ENCODE measurements at places on chromosomes 3 and 15. TPM values are rescaled to one million over a fixed set of nuclear protein-coding genes. Genes with fewer than 3 reads are reported as not detected.

The C2CD4A gene
- total RNA-seq, result 1.0 TPM

The LMAN1L gene
- total RNA-seq, result 0.55 TPM

The ANKRD63 gene
- total RNA-seq, result not detected

The SLC2A2 gene
- total RNA-seq, result not detected

The KCTD6 gene
- total RNA-seq, result 9.6 TPM

The CCR4 gene
- 131 TPM for total RNA-seq

The IFT122 gene
- total RNA-seq, result 8.9 TPM

The CCR1 gene
- total RNA-seq, result 1.2 TPM

The CLDN18 gene
- 0.13 TPM for total RNA-seq

The C3orf38 gene
- 18.3 TPM for total RNA-seq

The P2RY1 gene
- 0.30 TPM for total RNA-seq

The AMOTL2 gene
- total RNA-seq, result 0.16 TPM

The MYL3 gene
- not detected for total RNA-seq

The ACAP2 gene
- total RNA-seq, result 30.0 TPM

The DNASE1L3 gene
- total RNA-seq, result not detected

DNA sequence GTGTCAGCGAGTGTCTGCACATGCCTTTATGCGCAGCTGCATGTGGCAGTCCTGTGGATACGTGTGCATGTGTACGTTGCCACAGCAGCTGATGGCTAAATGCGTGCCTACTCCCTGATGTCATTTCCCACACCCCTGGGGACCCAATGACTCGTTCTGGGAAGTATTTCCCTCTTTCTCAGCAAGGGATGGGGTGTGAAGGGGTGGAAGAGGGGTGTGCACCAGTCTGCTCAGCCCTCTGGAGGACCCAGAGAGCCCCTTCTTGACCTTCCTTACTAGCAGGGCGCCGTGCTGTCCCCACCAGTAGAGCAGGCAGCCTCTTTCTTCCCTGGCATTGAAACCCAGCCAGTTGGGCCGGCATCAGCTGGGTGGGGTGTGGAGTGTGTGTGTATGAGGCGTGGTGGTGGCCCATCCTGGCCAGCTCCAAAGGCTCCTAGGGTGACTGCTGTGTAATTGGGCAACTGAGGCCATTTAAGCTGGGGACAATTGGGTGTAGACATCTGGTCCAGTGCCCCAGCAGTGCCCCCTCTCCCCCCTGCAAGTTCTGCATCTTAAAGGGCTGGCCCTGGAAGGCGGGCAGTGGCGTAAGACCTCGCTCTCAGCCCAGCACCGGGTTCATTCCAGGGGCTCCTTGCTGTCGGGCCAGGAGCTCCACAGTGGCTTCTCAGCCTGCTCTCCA, 19.2 kb downstream of the SNX33 start:
- DNase-seq, result no peak

- DNase-seq, result no peak
Measured at GRCh38 chr15:61070111-61070901, 158.8 kb downstream of the RORA start.

DNA sequence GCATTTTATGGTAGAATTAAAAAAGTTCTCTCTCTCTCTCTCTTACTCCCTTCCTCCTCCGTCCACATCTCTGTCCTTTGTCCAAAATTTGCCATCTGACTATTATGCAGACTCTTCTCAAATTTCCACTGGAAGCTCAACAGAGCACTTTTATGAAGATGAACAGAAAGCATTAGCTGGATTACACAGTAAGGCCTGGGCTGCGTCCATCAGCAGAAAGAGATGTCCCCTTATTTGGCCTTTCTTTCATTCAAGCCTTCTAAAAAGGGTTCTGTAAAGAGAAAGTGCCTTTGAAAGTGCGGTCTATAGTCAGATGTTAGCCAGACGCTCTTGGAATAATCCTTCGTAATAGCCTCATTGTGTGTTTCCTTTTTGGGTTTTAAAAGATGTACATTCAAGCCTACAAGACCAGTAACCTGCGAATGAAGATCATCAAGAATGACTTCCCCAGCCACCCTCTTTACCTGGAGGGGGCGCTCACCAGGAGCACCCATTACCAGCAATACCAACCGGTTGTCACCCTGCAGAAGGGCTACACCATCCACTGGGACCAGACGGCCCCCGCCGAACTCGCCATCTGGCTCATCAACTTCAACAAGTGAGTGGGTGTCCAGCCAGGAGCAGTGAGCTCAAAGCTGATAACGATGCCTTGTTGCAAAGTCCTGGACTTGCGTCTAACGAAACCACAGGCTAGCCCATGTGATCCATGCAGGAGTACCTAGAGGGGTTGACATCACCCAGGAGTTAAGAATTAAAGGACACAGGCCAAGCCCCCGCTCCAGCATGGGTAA, 53.1 kb downstream of the MESD start:
- no peak for DNase-seq

GRCh38 chr3:57896691-57897090, 111.5 kb upstream of the FLNB start:
- DNase-seq, result no peak

- no peak for DNase-seq
Measured at GRCh38 chr3:148906667-148907066, 41.6 kb downstream of the CPA3 start.

- no peak for DNase-seq
Measured at GRCh38 chr3:147900851-147901250, 491.7 kb downstream of the ZIC1 start.

DNA sequence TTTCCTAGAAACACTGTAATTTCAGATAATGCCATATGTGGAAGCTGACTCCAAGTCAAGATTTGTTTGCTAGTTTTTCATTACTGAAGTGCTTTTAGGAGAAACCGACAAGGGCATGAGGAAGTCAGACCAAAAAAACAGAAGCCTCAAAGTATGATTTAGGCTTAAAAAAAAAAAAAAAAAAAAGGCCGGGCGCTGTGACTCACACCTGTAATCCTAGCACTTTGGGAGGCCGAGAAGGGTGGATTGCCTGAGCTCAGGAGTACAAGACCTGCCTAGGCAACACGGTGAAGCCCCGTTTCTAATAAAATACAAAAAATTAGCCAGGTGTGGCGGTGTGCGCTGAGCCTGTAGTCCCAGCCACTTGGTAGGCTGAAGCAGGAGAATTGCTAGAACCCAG, 11.6 kb downstream of the RPL15 start:
- no peak for DNase-seq

DNA sequence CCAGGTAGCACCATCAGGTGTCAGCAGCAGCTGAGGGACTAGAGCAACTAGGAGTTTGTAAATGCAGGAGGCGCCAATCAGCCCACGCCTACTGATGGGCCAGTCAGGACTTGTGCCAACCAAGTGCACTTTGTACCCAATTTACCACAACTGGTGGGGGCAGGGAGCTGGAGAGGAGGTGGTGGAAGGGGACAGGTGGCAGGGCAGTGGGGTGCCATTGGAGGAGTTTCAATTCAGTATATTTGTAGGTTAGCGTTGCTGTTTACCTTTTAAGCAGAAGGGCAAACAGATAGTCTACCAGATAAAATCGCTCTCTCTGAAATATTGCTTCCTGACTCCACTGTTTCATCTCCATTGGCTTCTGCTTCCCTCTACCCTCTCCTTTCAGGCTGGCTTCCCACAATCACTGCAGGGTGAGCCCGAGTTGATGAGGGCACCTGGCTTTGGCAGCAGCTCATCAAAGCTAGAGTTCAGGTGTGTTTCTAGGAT, 75.7 kb downstream of the TRIM69 start:
- DNase-seq, result no peak

DNA sequence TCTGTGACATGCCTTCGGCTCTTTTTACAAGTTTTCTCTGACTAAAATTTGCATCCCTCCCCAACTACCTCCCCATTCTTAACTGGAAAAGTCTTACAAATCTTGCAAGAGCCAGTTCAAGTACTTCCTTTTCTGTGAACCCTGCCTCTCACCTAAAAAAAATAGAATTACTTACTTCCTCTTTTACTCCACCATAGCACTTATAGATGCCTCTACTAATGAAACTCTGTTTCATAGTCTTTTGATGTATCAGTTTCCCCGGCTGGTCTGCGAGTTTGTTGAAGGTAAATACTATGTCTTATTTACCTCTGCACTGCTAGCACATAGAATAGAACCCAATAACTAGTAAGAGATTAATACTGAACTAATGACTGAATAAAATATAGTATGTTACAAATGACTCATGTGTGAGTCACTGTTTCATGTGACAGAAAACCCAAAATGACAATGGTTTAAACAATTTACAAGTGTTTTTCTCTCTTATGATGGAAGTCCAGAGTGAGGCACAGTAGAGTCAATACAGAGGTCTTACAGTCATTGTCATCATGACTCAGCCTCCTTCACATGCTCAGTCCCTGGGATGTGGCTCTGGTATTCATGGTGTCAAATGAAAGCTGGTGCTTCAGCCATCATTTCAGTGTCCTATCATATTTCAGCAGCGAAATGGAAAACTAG, 393.5 kb downstream of the RSL24D1 start:
- no peak for DNase-seq

GRCh38 chr15:84817466-84818081, 418 bp downstream of the ALPK3 start:
- no peak for DNase-seq

- DNase-seq, result no peak
Measured at GRCh38 chr3:126180477-126181397, at the start of gene ALDH1L1. TSS of gene ALDH1L1 (minus strand) at chr3:126180586. CDS start at chr3:126160979, 19,607 bp downstream.

DNA sequence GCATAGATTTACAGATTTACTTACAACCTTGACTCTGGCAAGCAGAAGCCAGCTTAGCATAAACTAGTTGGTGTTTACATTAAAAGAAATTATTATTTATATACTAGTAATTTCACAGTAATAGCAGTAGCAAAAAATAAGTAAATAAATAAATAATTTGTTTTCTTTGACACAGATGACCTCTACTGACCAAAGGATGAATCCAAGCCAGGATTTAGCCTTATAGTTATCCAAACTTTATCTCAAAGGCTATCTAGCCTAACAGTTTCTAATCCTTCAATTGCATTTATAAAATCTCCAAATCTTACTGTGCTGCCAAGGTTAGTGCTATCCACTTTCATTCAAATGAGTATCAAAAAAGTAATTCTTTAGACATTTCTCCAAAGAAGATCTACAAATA, 64.3 kb downstream of the FRMD5 start:
- DNase-seq, result no peak

GRCh38 chr3:108022256-108023150, 68.3 kb downstream of the CD47 start:
- DNase-seq, result no peak

- DNase-seq, result no peak
Measured at GRCh38 chr3:157527131-157527881, 24.1 kb upstream of the VEPH1 start.

- no peak for DNase-seq
Measured at GRCh38 chr15:37246065-37246464, 145.7 kb upstream of the MEIS2 start.

DNA sequence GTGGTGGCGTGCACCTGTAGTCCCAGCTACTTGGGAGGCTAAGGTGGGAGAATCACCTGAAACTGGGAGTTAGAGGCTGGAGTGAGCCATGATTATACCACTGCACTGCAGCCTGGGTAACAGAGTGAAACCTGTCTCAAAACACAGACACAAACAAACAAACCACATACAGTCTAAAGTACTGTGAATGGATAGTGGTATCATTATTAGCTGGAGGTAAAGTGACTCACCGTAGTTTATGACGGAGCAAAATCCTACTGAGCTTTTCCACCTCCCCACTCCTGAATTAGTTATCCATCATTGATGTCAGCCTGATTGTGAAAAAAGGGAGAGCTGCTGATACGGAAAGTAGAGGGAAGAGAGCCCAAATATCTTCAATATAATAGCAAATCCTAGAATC, 3.2 kb upstream of the CNOT10 start:
- DNase-seq, result no peak

DNA sequence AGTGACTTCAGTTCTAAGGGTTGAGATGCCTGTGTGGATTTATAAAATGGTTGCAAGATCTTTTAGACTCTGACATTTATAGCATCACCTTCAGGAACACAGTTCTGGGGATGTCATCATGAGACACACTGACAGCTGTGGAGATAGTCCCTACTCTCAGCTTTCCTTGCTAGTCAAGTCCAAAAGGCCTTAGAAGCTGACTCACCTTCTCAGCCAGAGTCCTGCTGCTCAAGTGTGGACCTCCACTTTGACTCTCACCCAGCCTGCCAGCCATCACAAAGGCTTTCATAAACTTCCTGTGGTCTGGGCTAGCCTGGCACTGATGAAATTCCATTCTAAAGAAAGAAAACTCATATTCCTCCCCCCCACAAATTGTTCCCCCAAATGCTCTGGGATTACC, 44.8 kb downstream of the TMEM39A start:
- no peak for DNase-seq

- no peak for DNase-seq
Measured at GRCh38 chr3:150511122-150511821, 35.0 kb downstream of the SERP1 start.

DNA sequence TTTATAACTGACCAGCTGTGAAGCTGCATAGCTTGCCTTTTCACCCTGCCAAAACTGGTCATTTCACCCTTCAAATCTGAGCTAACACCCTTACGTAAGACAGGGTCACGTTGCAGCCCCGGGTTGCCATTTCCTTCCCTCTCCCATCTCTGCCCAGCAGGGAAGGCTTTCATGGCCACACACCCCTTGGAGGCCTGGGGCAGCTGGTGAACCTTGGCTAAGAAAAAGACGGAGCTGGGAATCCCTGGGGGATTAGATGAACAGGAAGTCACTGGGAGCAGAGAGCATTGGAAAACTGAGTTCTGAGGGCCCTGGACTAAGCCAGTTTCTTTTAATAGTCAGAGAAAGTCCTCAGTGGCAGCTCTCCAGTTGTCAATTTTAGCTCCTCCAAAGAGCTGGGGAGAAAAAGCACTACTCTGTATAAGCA, 67.8 kb downstream of the TTC23 start:
- DNase-seq, result no peak

GRCh38 chr3:17752436-17752835, 10.0 kb upstream of the TBC1D5 start:
- DNase-seq, result no peak

GRCh38 chr15:68339481-68339880, 61.9 kb downstream of the FEM1B start:
- DNase-seq, result no peak

DNA sequence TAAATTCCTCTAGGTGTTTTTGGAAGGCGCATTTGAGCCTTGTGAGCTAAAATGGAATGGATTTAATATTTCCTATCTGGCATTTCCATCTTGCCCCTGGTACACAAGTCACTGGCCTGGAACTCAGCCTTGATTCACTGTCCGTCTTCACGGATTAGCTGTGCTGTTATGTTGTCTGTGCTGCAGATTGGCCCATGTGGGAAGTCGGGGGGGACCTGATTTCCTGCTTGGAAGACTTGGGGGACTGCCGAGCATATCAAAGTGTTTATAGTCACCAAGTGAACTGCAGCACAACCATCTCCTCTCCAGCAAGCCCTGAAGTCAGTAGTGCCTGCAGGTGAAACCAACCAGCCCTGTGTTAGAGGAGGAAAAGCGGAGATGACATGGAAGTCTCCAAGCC, 12.2 kb downstream of the GHRL start:
- no peak for DNase-seq

DNA sequence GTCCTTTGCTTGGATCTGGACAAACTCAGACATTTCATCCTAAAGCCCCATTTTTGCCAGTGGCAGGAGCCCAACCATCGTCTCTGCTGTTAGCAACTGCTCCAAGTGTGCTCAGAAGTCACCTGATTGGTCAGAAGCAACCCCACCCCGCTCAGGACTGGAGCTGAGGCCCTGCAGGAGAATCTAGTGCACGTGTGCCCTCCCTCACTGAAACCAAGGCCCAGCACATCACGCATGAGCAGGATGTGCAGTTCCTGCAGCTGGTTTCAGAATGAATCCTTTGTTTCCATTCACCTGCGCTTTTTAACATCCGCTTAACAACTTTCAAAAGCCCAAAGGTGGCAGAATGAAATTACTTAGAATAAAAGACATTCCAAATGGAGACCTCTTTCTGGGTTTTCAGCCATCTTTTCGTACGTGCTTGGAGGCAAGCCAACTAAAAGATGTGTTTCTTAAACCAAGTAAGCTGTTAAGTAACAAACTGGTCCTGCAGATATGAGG, 81.2 kb downstream of the SRGAP3 start:
- no peak for DNase-seq

All from activated T-cell treated with anti-CD3 and anti-CD28 coated beads, Interleukin-2, amount 50 U/mL, for 4 hours (primary cell).